ENCODE measurements at places on chromosomes 7 and 10.

DNA sequence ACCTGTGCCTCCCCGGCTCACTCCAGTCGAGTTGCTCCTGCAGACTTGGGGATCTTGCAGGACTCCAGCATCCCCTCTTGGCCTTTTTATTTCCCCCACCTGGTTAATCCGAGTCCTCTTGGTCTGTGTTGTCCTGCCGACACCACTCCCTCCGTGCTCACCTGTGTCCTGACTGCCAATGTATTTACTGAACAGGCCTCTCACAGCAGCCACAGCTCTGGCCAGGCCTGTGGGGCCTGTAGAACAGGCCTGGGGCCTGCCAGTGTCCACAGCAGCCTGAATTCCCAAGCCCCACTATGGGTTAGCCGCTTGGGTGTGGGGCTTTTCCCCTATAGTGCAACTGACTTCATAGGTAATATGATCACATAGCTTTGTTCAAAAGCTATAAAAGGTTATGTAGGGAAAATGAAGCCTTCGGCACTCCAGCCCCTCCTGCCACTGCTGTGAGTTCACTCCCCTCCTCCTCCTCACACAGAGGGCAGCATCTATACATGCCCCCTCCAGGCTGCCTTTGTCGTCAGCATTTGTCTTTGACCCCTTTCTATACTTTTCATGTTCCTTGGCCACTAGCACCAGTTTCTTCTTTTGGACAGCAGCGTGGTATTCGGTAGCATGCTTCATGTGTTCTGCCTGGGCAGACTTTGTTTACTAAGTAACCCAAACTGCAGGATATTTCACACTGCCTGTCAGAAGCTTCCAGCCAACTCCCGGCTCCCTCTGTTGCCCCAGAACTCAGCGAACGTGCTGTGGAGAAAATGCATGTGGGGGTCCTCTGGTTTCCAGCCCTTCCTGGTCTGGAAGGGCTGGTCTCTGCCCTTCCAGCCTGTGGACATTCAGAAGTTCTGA, 46.1 kb downstream of the ZNF467 start:
- DNase-seq = no peak

GRCh38 chr10:56123247-56123646, 237.8 kb downstream of the ZWINT start:
- DNase-seq = no peak

DNA sequence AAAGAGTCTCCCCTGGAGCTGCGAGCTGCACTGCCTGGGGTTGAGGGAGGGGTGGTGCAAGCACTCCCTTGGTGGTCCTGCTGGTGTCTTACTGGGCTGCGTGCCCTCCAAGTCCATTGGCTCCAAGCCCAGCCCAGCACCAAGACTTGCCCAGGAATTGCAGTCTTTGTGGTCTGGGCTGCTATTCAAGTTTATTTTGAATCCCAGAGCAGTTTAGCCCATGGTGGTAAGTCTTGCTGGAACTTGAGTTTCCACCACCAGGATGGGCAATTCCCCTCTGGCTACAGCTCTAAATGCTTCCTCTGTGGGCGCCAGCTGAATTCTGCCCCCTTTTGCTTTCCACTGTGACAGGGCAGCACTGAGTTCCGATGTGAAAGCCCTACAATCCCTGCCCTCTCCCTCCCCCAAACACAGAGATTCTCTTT, 25.1 kb downstream of the GALNT11 start:
- DNase-seq = no peak

GRCh38 chr10:73113551-73113950, 3.3 kb downstream of the NUDT13 start:
- no peak for DNase-seq

GRCh38 chr10:7357193-7357592, 53.6 kb downstream of the SFMBT2 start:
- DNase-seq = no peak

- no peak for DNase-seq
Observed at GRCh38 chr7:512541-513311, 6.9 kb downstream of the PDGFA start.

- DNase-seq = no peak
Observed at GRCh38 chr10:68628576-68629127, 68.5 kb downstream of the TET1 start.

DNA sequence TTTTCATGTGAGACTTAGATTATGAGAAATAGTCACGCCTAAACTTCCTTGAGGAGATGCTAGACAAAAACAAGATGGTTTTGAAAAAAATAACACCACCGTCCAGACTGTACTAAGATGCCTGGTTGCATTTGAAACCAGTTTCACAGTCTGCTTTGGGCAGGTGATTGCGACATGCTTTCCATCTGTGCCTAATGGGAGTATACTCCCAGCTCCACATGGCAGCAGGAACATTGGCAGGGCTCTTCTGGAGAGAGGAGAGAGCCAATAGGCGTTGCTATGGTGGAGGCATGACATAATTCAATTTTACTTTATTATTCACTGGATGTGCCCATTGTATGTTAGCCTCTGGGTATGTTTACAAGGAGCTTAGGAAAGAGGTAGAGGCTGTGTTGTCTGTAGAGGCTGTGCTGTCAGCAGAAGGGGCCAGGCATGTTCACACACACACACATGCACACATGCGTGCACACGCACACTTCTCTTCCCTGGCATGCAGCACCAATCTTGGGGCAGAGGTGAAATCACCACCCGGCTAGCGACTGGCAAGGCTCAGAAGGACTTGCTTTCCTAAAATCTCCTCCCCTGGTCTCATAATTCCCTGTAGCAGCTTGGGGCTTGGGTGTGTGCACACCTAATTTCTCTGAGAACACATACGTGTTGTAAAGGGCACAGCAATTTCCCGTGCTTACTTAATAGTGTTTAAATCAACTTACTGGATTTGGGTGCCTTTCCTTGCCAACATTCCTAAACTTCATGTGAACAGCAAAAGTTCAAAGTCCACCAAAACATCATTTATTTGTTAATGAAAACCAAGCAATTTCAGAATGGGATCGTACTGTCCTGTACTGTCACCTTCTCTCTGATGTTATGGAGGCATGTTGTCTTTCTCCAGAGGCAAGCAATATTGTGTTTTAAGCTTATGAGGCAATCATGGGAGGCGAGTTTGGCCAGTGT, 162.1 kb downstream of the TCF7L2 start:
- no peak for DNase-seq

- no peak for DNase-seq
Observed at GRCh38 chr7:27576360-27576944, 86.2 kb downstream of the HIBADH start.

DNA sequence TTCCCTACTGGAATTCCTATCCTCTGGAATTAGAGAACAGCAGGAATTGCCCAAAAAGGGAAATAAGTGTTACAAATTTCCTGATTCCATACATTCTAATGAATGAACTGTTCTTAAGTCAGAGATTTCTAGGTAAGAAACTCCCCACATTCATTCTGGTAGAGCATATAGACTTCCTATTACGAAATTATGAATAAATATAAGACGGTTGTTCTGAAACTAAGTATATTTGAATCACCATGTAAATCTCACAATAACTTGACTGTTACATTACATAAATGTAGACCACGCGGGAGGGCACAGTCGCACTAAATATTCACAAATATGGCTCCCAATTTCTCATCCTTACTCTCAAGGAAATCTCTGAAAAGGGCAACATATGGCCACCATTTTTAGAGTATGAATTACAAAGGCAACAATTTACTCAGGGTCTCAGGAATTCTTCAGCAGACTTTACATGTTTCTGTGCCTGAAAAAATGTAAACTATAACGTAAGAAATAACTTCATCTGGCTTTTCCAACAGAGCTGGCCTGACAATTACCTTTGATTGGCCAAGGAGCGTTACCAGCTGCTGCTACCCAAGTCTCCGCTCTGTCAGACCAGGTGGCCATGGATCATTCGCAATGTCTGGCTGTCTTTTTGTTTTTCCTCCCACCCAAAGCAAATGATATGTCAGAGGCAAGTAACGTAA, 115.8 kb downstream of the MPP7 start:
- no peak for DNase-seq

DNA sequence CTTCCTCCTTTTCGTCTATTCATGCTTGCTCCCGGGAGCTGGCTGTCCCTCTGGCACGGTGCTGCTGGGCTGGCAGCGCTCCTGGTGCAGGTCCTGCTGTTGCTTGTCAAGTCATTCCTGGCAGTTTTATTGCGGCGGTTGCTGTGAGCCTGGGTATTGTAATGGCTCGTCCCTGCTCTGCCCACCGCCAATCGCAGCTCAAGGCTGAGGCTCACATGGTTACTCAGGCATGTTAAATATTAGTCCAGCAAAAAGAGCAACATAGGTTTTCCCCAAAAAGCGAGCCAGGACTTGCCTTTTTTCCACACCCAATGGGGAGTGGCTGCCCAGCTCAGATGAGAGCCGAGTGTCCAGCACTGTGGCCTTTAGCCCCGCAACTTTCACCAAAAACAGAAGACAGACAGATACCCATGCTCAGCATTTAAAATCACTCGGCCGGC, 492.9 kb upstream of the FOXK1 start:
- no peak for DNase-seq

- DNase-seq = no peak
Observed at GRCh38 chr10:82661701-82662100, 786.7 kb downstream of the NRG3 start.

DNA sequence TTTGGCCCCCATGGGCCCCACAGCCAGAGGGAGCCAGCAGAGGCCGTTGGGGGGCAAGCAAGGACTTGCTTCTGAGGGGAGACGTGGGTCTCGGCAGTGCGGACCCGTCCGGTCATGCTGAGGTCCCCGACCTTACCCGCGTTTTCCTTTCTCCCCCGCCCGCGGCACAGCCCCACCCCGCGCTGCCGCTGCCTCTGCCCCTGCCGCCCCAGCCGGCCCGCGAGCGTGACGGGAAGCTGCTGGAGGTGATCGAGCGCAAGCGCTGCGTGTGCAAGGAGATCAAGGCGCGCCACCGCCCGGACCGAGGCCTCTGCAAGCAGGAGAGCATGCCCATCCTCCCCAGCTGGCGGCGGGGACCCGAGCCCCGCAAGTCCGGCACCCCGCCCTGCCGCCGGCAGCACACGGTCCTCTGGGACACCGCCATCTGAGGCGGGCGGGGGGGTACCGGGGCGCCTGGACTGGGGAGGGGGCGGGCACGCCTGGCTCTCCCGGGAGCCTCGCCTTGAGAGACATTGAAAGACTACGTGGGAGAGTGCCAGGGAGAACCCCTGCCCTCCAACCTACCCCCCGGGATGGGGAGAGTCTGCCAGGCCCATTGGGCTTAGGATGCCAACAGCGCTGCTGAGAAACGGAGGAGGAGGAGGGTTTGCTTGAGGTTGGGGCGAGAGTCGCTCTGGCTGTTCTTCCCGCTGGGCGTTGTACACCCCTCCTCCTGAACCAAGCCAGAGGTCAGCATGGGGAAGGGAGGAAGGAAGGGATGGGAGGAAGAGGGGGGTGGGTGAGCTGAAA, 9.9 kb downstream of the NYAP1 start:
- no peak for DNase-seq

GRCh38 chr10:36712695-36713094, 412.7 kb upstream of the ANKRD30A start:
- DNase-seq = no peak

GRCh38 chr10:91164520-91165065, 55.9 kb upstream of the PCGF5 start:
- DNase-seq = no peak

DNA sequence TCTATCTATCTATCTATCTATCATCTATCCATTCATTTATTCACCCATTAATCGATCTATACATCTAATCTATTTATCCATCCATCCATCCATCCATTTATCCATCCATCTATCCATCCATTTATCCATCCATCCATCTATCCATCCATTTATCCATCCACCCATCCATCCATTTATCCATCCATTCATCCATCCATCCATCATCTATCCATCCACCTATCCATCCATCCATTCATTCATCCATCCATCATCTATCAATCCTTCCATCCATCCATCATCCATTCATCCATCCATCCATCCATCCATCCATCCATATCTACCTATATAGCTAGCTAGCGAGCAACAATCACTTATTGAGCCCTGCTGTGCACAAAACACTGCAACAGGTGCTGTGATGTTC, 953.1 kb upstream of the ZNF722 start:
- no peak for DNase-seq

GRCh38 chr10:60384708-60385398, 4.8 kb downstream of the ANK3 start:
- no peak for DNase-seq

DNA sequence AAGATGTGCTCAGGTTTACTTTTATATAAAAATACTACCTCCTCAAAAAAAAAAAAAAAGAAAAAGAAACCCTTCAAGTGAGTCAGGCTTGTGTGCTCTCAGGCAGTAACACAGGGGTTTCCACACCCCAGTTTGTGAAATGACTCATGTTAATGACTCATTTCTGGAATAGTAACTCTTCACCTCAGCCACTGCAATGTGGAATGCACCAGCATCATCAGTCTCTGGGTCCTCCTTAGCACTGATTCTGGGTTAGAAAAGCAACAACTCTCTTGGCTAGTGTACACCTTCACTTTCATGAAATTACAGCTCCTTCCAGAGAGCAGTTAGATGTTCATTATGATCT, 110.6 kb downstream of the EMX2 start:
- peak; percentile 65 for DNase-seq

DNA sequence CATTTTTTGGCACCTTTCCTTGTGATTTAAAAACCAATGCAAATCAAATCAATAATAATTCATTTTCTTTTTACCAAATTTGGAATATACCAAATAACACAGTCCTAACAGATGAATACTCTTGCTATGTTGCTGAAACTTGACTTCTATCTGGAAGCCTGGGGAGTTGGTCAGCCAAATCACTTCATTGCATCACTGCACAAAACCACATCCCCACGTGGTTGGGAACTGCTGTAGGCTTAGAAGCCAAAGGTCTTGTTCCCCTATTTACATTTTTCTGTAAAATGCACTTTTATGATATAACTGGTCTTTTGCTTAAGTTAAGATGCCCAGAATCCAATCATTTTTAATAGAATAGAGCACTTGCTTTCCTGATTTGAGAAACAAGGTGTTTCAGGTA, 15.2 kb downstream of the GPR85 start:
- DNase-seq = no peak

GRCh38 chr7:153934629-153935028, 117.6 kb upstream of the DPP6 start:
- DNase-seq = no peak

DNA sequence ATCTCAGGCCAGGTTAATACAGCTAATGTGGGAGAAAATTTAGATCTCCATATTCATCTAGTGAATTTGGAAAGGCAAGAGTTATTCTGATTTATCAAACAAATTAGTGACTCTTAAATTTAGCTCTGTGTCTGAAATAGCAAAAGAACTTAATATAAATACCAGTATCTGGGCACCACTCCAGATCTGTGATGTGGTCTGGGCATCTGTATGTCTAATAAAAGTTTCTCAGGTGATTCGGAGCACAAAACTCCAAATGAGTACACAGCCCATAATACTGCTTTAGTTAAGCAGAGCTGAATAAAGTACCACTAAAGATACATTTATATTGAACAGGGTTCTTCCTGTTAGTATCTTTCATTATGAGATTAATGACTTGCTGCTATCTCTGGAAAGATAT, 261.4 kb downstream of the BAMBI start:
- DNase-seq = no peak

- no peak for DNase-seq
Observed at GRCh38 chr7:27170426-27171324, 3.4 kb downstream of the HOXA10 start.

- DNase-seq = no peak
Observed at GRCh38 chr7:101035941-101036340, 16.1 kb downstream of the MUC17 start.

GRCh38 chr7:127419196-127419595, 26.7 kb upstream of the ZNF800 start:
- DNase-seq = no peak

All from GM18507 (cell line).